CD4-positive, alpha-beta T cell treated with Interleukin-6 at 100 ng/mL for 8 hours (primary cell): ENCODE measurements at places on chromosomes 16 and 17.

DNA sequence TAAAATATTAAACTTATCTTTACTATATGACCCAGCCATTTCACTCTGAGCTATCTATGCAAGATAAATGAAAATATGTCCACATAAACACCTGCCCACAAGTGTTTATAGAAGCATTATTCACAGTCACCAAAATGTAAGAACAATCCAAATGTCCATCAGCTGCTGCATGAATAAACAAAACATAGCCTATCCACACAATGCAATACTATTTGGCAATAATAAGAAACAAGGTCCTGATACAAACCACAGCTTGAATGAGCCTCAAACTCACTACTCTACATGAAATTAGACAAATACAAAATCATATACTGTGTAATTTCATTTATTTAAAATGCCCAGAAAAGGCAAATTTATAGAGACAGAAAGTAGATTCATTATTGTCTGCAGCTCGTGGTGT lies 355.1 kb downstream of the CDH8 start:
- DNase-seq = no peak

GRCh38 chr17:69218986-69219385 lies 9.6 kb downstream of the ABCA10 start:
- DNase-seq = no peak

GRCh38 chr17:74332763-74333283 lies 6.8 kb downstream of the KIF19 start:
- DNase-seq = no peak

DNA sequence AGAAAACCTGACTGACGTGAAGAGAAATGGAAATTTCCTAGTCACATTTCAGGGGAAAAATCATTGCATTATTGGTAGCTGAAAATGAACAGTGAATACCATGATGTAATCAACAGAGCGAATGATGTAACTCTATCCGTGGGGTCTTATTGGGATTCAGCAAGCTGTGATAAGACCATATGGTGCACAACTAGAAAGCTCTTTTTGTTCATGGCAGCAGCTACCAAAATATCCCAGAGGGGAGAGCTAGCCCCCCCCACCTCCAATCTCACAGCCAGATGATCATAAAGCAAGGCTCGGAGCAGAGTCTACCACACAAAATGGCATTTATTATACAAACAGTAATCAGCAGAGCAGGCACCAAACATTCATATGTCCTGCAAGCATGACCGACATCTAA lies 22.2 kb upstream of the DNAH17 start:
- no peak for DNase-seq

DNA sequence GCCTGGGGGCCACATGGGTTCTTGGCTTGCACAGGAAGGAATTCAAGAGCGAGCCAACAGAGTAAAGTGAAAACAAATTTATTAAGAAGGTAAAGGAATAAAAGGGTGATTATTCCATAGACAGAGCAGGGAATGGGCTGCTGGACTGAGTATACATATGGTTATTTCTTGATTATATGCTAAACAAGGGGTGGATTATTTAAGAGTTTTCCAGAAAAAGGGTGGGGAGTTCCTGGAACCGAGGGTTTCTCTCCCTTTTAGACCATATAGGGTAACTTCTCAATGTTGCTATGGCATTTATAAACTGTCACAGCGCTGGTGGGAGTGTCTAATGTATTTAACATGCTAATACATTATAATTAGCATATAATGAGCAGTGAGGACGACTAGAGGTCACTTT lies 2.0 kb downstream of the MMP2 start:
- DNase-seq = no peak

- no peak for DNase-seq
Observed at GRCh38 chr17:78628547-78629435, 51.6 kb upstream of the DNAH17 start.
